Activated CD4-positive, alpha-beta T cell treated with anti-CD3 and anti-CD28 coated beads for 36 hours (primary cell): ENCODE measurements at places on chromosomes 13 and 19. TPM values are rescaled to one million over a fixed set of nuclear protein-coding genes. Genes with fewer than 3 reads are reported as not detected.
A peak's percentile ranks its signal among the peaks of the same experiment; 100 is the strongest.

The TEX29 gene
- 0.46 TPM for total RNA-seq

The POLR1D gene
- total RNA-seq = 165 TPM

The WDR87 gene
- not detected for total RNA-seq

The ZNF723 gene
- total RNA-seq = not detected

The ONECUT3 gene
- total RNA-seq = not detected

The ZNF649 gene
- 11.2 TPM for total RNA-seq

The CPT1C gene
- total RNA-seq = 1.1 TPM

The ARHGAP33 gene
- total RNA-seq = 27.8 TPM

The CYP4F3 gene
- 0.07 TPM for total RNA-seq

- H3K36me3 ChIP-seq = no peaks in the 10 kb centered on the region
- H3K4me3 ChIP-seq = no peak overlapping the region
- H3K27ac ChIP-seq = no peak overlapping the region
- peaks cover 5% of the 10 kb centered on the region for H3K27me3 ChIP-seq
- no peak for DNase-seq
Measured at GRCh38 chr19:2869618-2870017, 2.5 kb downstream of the ZNF556 start.

DNA sequence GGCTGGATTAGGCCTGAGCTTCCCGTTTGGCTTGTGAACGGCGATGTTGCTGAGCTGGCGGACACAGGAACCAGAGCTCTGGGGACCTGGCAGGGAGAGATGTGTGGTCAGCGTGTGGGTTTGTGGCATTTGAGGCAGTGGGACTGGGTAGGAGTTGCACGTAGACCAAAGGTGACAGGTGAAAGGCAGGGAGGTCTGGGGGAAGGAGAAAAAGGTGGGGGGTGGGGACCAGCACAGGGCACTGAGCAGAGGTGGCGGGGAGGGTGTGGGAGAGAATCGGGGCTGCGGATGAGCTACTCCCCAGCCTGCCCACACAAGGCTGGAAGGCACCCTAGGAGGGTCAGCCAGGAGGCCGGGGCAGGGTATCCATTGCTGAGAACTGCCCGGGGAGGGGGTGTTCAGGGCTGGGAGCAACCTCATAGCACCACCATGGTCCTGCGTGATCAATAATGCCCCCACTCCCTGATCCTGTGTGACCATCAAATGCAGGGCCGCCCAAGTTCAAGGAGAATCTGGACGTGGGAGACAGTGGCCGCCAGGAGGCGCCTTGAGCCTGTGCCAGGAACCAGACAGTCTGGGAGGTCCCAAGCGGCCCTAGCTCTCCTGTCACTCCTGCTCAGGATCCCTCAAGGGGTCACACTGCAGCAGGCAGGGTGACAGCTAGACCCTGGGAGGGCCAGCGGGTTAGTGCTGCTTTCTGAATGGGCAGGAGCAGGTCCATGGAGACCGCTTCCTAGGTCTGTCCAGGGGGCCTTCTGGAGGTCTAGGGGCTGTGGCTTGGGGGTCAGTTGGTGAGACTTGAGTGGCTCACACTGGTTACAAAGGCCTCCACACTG, 12.8 kb upstream of the SELENOW start:
- peaks cover 3% of the 10 kb centered on the region for H3K27me3 ChIP-seq
- H3K4me3 ChIP-seq = no peak overlapping the region
- peaks cover 1% of the 10 kb centered on the region for H3K36me3 ChIP-seq
- H3K27ac ChIP-seq = no peak overlapping the region

DNA sequence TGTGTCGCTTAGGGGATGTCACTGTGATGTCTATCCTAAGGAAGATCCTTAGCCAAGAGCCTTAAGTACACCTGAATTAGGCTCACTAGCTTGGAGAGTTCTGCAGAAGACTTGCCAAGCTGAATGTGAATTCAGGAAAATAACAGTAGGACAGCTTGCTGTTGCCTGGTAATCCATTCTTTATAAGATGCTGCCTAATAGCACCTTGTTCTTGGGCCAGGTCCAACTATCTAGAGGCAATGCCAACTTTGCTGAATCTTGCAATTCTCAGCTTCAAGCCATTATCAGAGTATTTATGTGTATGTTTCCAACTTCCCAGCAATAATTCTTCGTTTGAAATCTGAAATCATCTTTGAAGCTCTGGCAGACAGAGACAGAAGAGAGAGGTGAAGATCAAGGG, 102.8 kb downstream of the PCDH17 start:
- H3K4me3 ChIP-seq = no peak overlapping the region
- H3K4me1 ChIP-seq = no peaks in the 10 kb centered on the region
- no peaks in the 10 kb centered on the region for H3K36me3 ChIP-seq
- H3K27ac ChIP-seq = no peak overlapping the region
- DNase-seq = no peak

DNA sequence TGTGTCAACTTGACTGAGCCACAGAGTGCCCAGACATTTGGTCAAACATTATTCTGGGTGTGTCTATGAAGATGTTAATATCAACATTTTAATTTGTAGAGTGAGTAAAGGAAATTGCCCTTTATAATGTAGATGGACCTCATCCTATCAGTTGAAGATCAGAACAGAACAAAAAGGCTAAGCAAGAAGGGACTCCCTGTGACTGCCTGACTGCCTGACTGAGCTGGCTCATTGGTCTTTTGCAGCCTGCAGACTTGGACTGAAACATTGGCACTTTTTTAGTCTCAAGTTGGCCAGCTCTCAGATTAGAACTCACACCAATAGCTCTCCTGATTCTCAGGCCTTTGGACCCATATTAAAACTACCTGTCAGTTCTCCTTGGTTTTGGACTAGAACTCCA, 600.4 kb upstream of the SLITRK6 start:
- no peak for DNase-seq
- no peaks in the 10 kb centered on the region for H3K4me1 ChIP-seq
- no peak overlapping the region for H3K4me3 ChIP-seq
- H3K27ac ChIP-seq = no peak overlapping the region
- no peaks in the 10 kb centered on the region for H3K36me3 ChIP-seq
- H3K27me3 ChIP-seq = no peaks in the 10 kb centered on the region

DNA sequence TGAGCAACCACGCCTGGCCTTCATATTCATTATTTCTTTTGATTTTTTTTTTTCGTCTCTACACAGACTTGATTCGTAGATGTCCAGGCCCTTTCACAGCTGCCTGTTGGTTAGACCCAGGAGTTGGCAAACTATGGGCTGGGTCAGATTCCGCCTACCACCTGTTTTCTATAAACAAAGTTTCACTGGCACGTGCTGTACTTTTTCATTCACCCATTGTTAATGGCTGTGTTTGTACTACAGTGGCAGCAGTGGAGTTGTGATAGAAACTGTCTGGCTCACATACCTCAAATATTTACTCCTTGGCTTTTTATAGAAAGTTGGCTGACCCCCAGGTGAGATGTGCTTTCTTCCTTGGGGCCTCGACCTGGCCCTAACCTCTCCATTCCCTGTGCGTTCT, 72.9 kb upstream of the TEX29 start:
- H3K27me3 ChIP-seq = no peaks in the 10 kb centered on the region
- peaks cover 60% of the 10 kb centered on the region for H3K36me3 ChIP-seq
- H3K4me1 ChIP-seq = peaks cover 9% of the 10 kb centered on the region
- H3K4me3 ChIP-seq = no peak overlapping the region
- no peak overlapping the region for H3K27ac ChIP-seq

- H3K4me1 ChIP-seq = peaks cover 45% of the 10 kb centered on the region
- H3K4me3 ChIP-seq = no peak overlapping the region
- no peak for DNase-seq
- H3K36me3 ChIP-seq = peaks cover 10% of the 10 kb centered on the region
Measured at GRCh38 chr19:6769006-6769619, 1.9 kb upstream of the SH2D3A start.

DNA sequence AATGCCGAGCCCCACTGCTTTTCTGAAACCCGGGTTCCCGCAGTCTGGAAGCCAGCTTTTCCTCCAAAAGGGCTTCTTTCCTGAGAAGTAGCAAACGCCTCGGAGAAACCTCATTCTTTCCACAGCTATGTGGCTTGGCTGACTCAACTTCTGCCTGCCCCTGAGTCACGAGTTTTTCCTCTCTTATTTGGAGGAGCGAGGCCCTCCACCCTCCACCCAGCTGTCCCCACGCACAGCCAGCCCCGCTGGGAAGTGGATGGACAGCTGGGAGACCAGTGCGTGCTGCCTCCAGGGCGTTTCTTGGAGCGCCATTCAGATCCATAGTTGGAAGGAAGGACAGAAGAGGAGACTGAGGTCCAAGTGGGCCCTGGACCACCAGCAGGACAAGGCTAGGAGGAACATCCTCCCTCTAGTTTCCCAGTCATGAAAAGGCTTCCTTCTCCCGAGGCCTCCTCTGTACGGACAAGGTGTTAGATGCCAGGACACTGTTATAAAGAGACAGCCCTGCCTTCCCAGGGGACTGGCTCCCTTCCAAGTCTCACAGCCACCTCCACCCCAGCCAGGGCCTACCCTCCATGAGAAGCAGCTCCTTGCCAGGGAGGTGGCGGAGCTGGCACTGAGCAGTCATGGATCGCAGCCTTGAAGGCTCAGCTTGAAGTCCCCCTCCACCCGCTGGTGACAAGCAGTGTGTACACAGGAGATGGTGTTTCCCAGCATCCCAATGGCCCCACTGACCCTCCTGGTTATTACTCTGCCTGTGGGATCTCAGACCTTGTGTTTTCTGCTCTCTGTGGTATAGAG, 2.5 kb upstream of the PLEKHF1 start:
- peak overlapping the region; percentile 29 for H3K4me3 ChIP-seq
- H3K27ac ChIP-seq = peak overlapping the region; percentile 82
- H3K27me3 ChIP-seq = no peaks in the 10 kb centered on the region
- H3K36me3 ChIP-seq = peaks cover 11% of the 10 kb centered on the region

- no peaks in the 10 kb centered on the region for H3K4me1 ChIP-seq
- H3K36me3 ChIP-seq = no peaks in the 10 kb centered on the region
- peaks cover 3% of the 10 kb centered on the region for H3K27me3 ChIP-seq
- no peak overlapping the region for H3K27ac ChIP-seq
Measured at GRCh38 chr13:50401049-50401505, 385.8 kb downstream of the KCNRG start.

DNA sequence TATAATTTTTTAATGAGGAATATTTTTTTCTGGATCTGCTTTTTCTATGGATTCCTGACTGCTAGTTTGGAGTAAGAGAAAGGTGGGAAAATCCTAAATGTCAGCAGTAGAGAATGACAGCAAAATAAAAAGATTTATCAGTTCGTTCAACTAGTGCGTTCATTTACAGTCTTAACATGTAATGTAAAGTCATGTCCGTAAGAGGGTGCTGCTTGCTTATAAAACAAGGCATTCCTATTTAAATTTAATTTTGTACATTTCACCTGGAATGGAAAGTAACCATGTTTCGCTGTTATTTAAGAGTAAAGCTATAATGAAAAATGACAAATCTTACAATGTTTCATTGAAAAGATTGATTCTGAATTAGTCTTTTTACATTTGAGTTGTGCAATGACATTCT, 76.6 kb downstream of the ZMYM2 start:
- no peak for DNase-seq
- peaks cover 64% of the 10 kb centered on the region for H3K36me3 ChIP-seq
- H3K4me3 ChIP-seq = no peak overlapping the region
- H3K27me3 ChIP-seq = no peaks in the 10 kb centered on the region

- no peak overlapping the region for H3K27ac ChIP-seq
- DNase-seq = no peak
- no peaks in the 10 kb centered on the region for H3K4me1 ChIP-seq
- H3K4me3 ChIP-seq = no peak overlapping the region
- peaks cover 4% of the 10 kb centered on the region for H3K27me3 ChIP-seq
Measured at GRCh38 chr13:75443356-75443958, 38.5 kb downstream of the TBC1D4 start.

DNA sequence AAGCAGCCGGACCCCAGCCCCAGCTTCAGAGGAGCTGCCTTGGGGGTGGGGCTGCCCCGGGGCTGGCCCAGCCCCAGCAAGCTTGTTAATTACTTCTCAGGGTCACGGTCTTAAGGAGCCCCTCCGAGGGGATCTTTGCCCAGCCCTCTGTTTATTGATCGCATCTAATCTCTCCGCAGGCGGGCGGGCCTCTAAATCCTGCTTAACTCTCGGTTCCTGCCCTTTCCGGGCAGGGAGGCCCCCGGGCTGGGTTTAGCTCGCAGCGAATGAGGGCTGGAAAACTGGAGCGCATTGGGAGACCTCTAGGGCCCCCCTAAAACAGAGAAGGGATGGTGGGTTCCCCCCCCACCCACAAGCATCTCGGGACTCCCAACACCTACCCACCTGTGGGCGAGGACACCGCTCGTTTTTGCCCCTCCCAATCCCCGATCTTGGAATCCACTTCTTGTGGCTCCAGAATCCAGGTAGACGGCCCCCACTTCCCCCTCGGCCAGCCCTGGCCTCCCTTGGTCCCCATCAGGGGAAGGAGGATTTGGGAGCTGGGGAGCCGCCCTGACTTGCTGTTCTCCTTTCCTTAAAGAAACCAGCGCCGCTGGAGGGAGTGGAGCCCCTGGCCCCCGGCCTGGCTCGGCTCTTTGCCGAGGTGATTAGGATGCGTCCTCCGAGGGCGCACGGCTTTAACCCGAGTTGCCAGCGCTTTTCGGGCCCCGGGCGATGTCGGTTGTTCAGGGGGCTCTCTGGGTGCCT, 59.5 kb upstream of the ADGRL1 start:
- H3K27me3 ChIP-seq = peaks cover 2% of the 10 kb centered on the region
- no peak overlapping the region for H3K27ac ChIP-seq
- H3K4me1 ChIP-seq = no peaks in the 10 kb centered on the region
- H3K4me3 ChIP-seq = no peak overlapping the region
- no peak for DNase-seq
- H3K36me3 ChIP-seq = no peaks in the 10 kb centered on the region

- no peak for DNase-seq
- no peaks in the 10 kb centered on the region for H3K4me1 ChIP-seq
- no peaks in the 10 kb centered on the region for H3K27me3 ChIP-seq
- H3K27ac ChIP-seq = no peak overlapping the region
Measured at GRCh38 chr13:112831801-112832200, 137.2 kb upstream of the MCF2L start.

GRCh38 chr19:35034588-35035382, 4.5 kb downstream of the SCN1B start:
- peaks cover 22% of the 10 kb centered on the region for H3K27me3 ChIP-seq
- no peak for DNase-seq
- peaks cover 6% of the 10 kb centered on the region for H3K4me1 ChIP-seq
- no peaks in the 10 kb centered on the region for H3K36me3 ChIP-seq
- H3K4me3 ChIP-seq = no peak overlapping the region

DNA sequence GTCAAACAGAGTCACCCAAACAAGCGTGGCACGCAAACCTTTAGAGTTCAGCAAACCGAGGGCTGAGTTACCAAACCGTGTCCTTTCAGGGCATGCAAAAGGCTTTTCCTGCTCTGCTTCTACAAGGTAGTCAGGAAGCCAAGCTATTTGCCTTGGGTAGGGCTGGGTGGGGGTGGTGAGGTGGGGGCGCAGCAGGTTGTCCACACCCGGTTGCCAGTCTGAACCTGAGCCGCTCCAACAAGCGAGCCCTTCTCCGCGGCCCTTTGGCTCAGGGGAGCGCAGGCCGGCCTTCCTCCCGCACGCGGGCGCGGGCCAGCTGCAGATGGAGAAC, 347 bp upstream of the CLDN10 start:
- H3K36me3 ChIP-seq = no peaks in the 10 kb centered on the region
- peaks cover 53% of the 10 kb centered on the region for H3K27me3 ChIP-seq
- no peak overlapping the region for H3K27ac ChIP-seq
- H3K4me1 ChIP-seq = peaks cover 10% of the 10 kb centered on the region
- no peak for DNase-seq

DNA sequence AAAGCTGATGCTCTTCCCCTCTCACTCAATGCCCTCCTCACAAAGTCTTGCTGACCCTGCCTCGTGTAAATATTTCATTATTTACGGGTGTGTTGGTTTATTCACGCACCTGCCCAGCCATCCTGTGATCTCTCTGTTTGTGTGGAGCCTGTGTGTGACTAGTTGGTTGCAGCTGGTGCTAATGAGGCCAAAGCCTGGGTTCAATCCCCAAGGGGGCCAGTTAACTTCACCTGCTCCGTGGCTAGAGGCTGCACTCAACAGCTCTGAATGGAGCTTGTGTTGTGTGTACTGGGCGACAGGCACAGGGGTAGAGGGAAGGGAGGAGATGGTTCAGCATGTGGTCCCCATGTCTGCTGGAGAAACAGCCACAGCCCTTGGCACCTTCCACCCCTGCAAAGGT, 109.5 kb downstream of the DNAJC15 start:
- peaks cover 3% of the 10 kb centered on the region for H3K27me3 ChIP-seq
- peaks cover 5% of the 10 kb centered on the region for H3K4me1 ChIP-seq
- H3K36me3 ChIP-seq = no peaks in the 10 kb centered on the region
